ENCODE measurements at places on chromosomes 7 and 10. TPM values are rescaled to one million over a fixed set of nuclear protein-coding genes. Genes with fewer than 3 reads are reported as not detected.

DNA sequence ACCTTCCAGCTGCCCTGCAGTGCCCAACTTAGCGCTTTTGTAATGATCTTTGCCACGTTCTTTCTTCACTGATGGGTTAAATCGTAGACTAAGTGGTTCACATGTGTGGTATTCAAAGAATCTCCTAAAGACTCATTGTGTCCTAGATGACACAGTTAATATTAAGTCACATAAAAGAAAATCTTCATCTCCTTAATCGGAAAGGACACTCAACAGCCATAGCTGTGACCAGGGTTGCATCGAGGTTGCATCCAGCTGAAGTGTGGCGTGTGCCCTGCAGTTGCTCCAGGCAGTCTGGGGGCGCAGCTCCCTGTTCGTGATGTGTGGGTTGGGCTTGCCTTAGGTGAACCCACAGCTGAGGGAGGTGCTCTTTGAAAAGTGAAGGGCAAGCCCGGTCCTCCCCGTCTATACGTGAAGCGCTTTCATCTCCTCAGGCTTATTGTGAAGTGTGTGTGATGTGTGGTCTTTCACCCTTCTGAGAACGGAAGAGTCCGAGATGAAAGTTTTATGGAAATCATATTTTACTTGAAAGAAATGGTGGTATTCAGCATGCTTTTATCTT lies 122.7 kb downstream of the TRRAP start:
- no peak for DNase-seq

DNA sequence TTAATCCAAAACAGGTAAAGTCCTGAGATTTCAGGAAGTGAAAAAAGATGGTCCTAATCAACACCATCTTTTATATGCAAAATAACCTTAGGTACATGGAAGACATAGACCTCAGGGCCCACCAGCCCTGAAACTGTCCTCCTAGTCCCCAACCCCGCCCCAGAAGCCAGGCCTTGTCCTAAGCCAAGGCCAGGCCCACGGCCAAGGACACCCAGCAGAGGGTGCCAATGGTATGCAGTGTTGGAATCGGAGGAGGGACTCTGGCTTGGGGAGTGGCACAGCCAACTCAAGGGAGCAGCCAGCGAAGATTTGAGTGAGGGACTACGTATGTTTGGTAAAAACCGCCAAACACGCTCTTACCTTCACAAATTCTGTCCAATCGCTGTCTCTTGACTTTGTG lies 96.7 kb downstream of the ZRANB1 start:
- no peak for DNase-seq

DNA sequence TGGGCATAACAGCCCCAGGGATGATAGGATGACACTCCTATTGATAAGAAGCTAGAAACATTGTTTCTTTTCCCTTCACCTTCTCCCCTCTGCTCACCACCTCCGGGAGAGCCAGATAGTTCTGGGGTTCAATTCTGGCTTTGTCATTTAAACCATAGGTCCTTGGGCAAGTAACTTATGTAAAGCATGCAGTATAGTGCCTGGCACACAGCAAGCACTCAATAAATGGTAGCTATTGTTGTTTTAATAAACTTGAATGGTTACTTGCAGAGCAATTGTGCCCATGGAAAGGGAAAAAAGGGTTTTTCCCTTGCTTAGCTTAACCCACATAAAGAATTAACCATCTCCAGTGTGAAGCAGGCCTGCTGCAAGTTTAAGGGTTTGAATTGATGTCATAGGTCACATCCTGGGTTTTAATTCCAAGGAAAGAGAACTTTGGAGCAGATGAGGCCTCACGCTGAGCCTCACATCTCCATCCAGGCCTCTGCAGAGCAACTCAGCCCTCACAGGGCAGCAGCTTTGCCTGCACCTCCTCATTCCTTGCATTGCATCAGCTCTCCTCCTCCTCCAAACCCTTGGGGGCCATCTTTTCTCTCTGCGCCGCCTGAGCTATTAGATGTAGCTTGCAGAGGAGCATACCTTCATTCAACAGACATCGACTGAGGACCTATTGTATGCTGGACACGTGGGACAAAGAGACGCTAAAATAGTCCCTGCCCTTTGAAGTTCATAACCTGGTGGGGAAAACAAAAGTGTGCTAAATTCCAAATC lies 22.9 kb downstream of the ZNF775 start:
- DNase-seq, result no peak

GRCh38 chr10:98485959-98486358 lies 39.2 kb upstream of the HPS1 start:
- no peak for DNase-seq

LIPK gene
- not detected for total RNA-seq

RABGEF1 gene
- total RNA-seq, result 23.3 TPM
